ENCODE measurements at places on chromosomes 3 and 15. TPM values are rescaled to one million over a fixed set of nuclear protein-coding genes. Genes with fewer than 3 reads are reported as not detected.

DNA sequence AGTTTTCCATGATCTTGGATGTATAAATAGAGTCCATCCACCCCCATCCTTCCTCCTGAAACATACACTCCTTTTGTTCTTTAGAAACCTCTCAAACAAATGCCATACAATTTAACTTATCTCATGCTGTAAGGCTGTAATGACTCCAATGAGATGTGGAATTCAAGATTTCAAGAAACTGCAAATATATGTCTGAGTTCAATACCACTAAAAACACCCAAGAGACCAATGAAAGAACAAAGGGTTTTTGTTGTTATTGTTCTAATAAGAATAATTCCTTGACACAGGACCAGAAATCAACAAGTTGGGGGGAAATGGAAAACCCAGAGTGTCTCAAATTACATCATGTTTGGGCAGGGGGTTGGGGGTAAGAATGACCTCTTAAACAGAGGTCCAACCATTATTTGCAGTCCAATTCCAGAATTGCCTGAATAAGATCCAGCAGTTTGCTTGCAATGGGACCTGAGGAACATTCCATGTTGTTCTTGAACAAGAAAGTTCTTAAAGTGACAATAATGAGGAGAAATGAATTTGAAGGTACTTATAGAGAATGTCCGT is 48.6 kb upstream of the TGFBR2 start:
- DNase-seq, result no peak

DNA sequence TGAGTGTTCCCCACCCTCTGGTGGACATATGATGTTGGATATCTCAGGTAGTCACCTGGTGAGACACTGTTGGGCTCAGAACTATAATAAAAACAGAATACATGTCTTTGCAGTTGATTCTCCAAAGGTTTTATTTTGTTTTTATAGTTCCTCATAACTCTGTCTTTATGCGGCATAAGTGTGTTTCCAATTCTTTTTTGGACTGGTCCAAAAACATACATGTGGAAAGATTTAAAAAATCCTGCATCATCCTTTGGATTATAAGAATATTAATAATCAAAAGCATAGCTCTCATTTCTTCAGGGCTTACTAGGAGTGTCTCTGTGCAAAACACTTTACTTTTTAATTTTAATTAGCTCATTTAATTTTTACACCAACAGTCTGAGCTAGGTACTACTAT is 71.0 kb upstream of the ANKRD34C start:
- DNase-seq, result no peak

DNA sequence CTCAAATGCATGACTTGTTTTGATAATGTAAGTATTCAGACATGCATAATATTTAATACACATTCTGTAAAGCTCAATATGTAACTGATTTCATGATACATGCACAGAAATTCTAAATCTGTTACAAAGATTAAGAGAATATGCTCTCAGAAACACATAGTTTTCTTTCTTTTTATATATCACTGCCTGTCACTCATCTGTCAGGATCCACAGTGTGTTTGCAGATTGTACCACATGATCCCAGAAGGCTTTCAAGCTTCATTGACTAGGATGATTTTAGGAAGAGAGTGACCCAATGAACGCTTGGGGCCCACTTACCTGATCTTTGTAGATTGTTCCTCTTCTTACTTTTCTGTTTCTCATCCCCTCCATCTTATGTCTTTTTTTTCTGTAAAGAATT is 261.9 kb downstream of the CACNA2D3 start:
- DNase-seq, result no peak

DNA sequence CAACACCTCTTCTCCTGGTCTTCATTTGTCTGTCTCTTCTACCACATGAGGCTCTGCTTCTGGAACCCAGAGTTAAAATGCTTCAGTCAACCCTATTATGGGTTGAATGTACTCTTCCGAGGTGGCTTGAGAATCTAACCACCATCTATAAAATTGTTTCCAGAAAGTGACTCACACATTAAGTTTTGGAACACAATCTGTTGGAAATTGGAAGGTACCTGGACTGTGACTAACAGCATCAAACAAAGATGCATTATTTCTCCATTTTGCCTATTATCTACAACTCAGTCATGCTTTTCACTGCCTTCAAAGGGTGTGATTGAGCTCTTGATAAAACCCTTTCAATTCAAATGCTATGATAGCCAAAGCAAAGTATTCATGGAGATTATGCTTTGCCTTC is 499.0 kb upstream of the SEMA6D start:
- no peak for DNase-seq

DNA sequence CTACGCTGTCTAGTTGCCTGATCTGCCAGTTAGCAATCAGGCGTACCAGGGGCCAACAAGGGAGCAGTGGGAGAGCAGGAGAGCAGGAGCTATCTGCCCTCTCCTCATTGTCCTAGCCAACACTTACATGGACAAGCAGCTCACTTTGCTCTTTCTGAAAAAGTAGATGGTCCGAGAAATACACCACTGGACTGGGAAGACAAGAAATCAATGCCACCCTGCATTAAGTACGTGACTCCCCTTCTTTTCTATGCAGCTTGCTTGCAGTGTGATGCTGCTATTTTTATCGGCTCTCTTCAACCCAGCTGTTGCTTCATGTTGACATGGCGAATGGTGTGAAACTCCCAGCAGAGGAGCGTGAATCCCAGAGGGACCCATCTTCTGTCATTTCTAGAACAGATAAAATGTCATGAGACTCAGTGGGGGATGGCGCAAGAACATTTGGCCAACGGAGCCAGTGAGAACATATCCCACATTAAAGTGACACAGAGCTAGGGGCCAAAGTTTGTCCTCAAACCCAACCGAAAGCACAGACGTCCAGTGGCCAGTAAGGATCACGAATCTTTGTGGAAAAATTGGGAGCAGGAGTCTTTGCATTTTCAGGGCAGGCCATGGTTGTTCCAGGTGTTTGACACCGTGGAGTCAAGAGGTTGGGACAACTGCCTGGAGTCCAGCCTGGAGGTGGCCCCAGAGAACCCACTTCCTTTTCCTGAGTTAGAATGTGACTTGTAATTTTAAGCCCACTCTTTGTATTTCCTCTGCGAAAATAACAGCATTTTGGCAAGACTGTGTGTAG is 53.7 kb upstream of the MEF2A start:
- DNase-seq, result no peak

DNA sequence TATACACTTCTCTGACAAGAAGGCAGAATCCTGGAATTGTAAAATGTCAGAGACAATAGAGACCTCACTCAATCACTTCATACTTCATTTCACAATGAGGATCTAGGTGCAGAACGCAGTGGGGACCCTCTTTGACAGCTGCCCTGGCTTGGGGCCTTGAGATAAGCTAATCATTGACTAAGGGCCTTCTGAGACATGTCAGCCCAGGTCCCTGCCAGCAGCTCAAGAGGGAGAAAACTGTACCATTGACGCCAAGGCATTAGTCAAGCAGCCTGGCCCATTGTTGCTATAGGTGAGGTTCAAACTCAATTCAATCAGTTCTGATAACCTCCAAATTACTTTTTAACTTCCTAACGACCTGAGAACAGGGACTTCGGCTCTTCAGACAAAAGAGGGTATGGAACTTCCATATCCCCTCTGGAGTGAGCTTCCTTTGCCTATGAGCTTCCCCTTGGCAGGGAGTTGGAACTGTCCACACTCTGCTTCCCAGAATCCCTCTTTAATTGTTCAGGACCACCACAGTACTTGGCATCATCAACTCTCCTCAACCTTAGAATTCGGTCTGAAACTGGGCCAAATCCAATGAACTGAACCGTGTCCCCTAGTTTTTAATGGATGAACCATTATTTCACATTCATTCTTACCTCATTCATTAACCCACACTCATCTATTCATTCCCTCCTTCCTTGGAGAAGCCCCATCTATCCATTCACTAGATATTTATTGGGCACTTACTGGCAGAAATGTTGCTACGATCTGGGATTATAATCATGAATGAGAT is 1.5 kb upstream of the CYP8B1 start:
- DNase-seq, result no peak

Gene SLC12A1
- total RNA-seq, result not detected

GRCh38 chr3:149596134-149596770 is 61.6 kb downstream of the WWTR1 start:
- DNase-seq, result no peak

- no peak for DNase-seq
These were observed 64.9 kb upstream of the RAD18 start for GRCh38 chr3:9028134-9028533.

Gene DGKG
- 0.04 TPM for total RNA-seq

DNA sequence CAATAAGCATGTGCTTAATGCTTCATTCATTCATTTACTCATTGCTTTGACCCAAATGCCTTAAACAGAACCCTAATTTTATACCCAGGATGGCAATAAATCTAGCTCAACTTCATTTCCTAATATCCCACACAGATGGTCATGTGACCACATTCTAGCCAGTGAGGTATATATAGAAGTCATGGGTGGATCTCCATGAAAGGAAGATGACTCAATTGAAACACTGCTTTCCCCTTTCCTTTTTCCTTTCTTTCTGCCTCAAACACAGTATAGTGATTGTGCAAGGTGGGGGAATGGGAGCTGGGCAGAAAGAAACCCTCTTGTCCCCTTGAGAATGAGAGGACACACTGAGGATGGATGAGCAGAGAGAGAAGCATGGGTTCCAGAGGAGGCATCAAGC is 183.5 kb upstream of the PRICKLE2 start:
- DNase-seq, result no peak

Gene LRRC31
- not detected for total RNA-seq

- DNase-seq, result no peak
These were observed 224.8 kb downstream of the RPLP1 start for GRCh38 chr15:69677403-69677802.

Gene ITIH1
- total RNA-seq, result not detected

- no peak for DNase-seq
These were observed 127.0 kb downstream of the CPNE4 start for GRCh38 chr3:131907796-131908195.

- peak; percentile 70 for DNase-seq
These were observed 4.4 kb upstream of the CXCR6 start for GRCh38 chr3:45938864-45939263.

Gene SLC9C1
- total RNA-seq, result 2.2 TPM

GRCh38 chr3:71372911-71373637 is 210.5 kb downstream of the FOXP1 start:
- DNase-seq, result no peak

GRCh38 chr3:53150247-53151085 is 10.5 kb upstream of the PRKCD start:
- DNase-seq, result no peak

DNA sequence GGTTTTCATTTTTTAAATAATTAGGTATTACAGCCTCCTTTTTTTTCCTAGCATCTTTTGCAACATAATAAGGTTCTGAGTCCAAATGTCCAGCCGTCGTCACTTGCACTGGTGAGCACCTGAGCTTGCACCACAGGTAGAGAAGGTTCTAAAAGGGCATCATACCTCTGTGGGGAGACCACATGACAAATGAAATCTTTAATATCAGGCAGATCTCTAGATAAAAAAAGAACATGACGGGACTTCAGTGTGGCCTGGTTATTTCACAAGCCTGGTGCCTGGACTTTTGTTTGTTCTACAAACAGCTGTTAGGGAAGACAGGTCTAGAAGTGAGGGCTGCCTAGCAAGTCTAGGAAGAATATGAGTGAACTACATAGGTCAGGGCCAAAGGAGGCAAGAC is 3.6 kb downstream of the ZBED2 start:
- no peak for DNase-seq

DNA sequence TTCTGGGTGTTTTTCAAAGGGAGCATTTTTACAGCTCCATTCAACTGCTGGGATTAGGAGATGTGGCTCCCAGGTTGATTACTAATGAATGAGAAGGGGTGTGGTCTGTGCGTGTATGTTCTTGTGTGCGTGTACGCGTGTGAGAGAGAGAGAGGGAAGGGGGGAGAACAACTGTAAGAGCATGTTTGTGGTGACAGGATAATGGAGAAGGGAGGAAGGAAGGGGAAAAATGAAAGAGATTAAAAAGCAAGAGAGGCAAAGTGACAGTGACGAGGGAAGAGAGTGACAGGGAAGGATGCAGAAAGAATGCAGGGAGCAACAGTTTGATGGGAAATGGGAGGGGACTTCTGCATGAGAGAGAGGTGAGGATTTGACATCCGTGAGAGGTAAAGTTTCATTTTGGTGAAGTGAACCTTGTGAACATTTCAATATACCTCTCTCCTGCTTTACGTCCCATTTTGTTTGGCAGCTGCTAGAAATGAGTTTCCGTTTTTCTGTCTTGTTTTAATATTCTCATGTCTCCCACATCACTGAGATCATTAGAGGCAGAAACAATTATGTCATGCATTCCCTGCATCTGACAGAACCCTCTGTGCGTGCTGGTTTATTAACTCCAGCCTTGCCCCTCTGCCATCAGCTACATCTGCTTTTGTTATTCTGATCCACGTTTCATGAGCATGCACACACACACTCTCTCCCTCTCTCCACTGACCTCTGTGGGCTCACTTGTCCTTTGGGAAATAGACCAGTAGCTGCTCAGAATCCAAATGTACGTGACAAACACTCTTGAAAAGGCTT is 161.6 kb downstream of the GAP43 start:
- peak; percentile 50 for DNase-seq

GRCh38 chr3:170701696-170702678 is 116.1 kb upstream of the SLC7A14 start:
- DNase-seq, result no peak

DNA sequence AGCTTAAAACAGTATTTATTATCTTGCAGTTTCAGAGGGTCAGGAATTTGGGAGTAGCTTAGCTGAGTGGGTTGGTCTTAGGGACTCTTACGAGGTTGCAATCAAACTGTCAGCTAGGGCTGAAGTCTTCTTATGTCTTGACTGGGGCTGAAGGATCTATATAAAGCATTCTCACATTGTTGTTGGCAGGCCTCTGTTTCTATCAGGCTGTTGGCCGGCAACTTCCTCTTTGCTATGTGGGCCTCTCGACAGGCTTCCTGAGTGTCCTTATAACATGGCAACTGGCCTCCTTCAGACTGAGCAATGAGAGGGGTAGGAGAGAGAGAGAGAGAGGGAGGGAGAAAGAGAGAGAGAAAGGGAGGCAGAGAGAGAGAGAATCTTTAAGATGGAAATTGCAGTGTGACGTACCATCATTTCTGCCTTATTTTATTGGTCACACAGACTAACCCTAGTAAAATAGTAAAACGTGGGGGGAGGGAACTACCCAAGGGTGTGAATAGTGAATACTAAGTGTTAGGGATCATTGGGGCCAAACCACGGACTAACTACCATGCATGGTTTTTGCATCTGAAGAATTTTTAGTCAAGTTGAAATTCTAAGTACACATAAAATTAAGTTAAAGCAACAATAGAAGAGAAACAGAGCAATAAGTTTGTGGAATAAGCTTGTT is 16.1 kb downstream of the FGF7 start:
- no peak for DNase-seq

Gene MED12L
- 1.3 TPM for total RNA-seq

GRCh38 chr15:66036859-66037258 is 167.6 kb downstream of the RAB11A start:
- no peak for DNase-seq

GRCh38 chr3:22063500-22063899 is 312.5 kb upstream of the ZNF385D start:
- no peak for DNase-seq

DNA sequence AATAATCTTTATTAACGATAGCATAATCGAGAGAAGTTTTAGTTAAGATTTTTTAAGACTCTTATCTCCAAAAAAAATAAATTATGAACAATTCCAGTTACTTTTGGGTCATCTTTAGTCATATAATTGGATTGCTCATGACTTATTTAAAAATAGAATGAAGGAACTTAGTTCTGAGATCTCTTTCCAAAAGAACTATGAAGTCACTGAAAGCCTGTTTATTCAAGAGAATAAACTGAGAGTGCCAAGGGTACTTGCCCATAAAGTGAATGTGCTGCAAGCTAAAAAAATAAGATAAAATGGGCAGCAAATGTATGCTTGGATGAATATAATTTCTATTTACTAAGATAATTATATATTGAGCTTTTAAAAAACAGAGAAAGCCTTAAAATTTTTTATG is 176.5 kb upstream of the PLSCR5 start:
- no peak for DNase-seq

Gene TMEM158
- 1.1 TPM for total RNA-seq

Gene C2CD4A
- total RNA-seq, result 0.75 TPM

Data from kidney epithelial cell (primary cell).